ENCODE measurements at places on chromosomes 5 and 9. TPM values are rescaled to one million over a fixed set of nuclear protein-coding genes. Genes with fewer than 3 reads are reported as not detected.

Gene KIF4B
- total RNA-seq: not detected

GRCh38 chr9:76644647-76645250 is 119.5 kb upstream of the PCA3 start:
- no peak for DNase-seq

- peak; percentile 32 for DNase-seq
Observed at GRCh38 chr9:107068581-107068980, 205.6 kb downstream of the ZNF462 start.

GRCh38 chr5:38472541-38472940 is 83.9 kb downstream of the LIFR start:
- no peak for DNase-seq

Gene DOCK2
- 4.9 TPM for total RNA-seq

Gene TMEM38B
- 21.7 TPM for total RNA-seq

Gene TIMD4
- total RNA-seq: 2.5 TPM

DNA sequence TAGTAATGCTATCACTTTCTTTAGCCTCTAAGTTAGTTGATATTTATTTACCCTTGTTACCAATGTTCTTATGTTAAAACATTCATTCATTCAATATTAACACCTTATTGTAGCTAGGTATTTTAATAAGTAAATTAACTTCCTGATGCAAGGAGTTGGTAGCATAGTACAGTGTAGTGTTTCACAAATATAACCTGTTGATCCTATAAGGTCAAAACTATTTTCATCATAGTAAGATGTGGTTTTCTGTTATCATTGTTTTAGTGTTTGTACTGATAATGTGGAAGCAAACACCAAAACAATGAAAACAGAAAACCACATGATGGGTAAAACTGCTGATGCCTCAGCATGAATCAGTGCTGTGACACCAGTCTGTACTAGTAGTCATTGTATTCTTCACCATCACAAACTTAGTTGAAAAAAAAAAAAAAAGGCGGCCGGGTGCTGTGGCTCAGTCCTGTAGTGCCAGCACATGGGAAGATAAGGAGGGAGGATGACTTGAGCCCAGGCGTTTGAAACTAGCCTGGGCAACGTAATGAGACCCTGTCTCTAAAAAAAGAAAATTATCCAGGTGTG is 36.5 kb downstream of the ZCCHC7 start:
- DNase-seq: no peak

Gene LVRN
- total RNA-seq: 0.52 TPM

Gene GABRA6
- not detected for total RNA-seq

Gene PDGFRB
- 14.2 TPM for total RNA-seq

GRCh38 chr9:113620377-113621161 is 157.0 kb downstream of the RGS3 start:
- DNase-seq: peak; percentile 36

DNA sequence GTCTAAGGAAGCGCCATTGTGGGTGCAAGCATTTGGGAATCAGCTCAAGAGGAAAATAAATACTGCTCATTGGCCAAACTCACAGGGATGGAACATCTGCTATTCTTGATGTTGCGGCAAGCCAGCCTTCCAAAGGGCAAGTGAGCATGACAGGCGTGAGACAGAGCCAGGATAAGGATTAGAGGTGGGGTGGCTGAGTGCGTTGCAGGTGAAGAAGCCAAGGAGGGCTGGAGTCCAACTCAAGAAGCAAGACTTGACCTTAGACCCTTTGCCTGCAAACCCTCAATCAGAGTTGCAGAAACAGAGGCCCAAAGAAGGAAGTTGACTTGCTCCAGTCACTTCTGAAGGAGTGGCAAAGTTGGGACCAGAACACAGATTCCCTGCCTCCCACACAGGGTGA is 79.4 kb downstream of the WWC1 start:
- DNase-seq: no peak

Gene ITGA1
- total RNA-seq: 25.2 TPM

GRCh38 chr5:166281433-166281832 is 2010.0 kb upstream of the WWC1 start:
- DNase-seq: no peak

DNA sequence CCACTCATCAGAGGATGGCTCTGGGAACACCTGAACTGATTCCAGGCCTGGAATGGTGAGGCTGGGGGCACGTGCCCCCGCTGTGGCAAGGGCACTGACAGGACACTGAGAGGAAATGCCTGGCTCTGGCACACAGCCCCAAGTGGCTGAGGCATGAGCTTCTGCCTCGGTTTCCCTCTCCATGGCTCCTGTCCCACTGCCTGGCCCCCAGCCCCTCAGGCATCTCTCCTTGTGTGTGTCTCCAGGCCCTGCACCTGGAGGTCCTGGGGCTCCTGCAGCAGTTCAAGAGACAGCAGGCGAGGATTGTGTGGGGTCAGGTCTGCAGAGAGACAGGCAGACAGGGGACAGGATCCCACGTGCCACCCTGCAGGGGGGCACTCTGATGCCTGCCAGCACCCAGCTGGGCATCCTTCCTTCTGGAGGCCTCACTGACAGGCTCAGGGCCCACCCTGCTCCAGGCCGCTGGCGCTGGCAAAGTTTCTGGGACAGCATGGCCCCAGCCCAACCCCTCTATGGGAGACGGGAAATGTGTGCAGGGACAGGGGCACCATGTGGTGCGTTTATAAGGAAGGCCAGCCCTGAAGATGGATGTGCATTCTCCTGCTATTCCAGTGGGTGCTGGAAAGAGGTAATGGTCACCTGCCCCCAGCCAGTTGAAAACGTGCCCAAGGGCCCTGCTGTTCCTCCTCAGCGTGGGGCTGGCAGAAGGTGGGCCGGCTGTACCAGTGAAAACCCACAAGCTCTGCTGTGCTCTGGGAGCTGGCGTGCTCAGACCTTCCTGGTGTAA is 66.0 kb downstream of the RASGEF1C start:
- DNase-seq: no peak

DNA sequence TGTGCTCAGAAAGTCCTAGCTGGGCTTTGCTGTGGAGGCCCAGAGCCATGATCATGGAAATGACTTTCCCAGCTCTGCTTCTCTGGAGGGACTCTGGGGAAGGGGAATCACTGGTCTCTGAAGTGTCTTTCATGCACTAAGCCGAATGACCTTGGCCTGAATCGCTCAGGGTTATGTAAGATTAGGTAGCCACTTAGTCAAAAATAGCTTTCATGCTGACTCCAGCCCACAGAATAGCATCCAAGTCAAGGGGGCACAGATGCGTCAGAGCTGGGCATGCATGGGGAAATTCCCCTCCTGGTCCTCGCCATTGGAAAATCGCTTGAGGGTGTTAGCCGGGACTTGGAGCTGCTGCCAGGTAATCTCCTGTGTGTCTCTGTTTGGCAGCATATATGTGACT is 36.1 kb upstream of the PPARGC1B start:
- DNase-seq: no peak

DNA sequence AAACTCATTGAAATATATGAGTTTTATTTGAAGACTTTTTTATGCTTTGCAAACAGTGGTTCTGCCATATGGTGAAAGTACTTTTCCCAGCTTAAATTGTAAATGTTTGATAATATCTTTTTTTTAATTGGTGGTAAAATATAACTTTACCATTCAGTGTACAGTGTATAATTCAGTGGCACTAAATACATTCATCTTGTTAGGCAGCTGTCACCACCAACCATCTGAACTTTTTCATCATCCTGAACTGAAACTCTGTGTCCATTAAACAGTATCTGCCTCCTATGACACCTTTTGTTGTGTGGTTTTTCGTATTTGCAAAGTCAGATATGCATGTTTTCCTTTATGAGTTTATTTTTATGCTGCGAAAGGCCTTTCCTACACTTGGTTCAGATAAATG is 45.1 kb downstream of the FBXO38 start:
- DNase-seq: no peak

GRCh38 chr9:91417602-91418214 is 5.9 kb downstream of the NFIL3 start:
- DNase-seq: no peak

DNA sequence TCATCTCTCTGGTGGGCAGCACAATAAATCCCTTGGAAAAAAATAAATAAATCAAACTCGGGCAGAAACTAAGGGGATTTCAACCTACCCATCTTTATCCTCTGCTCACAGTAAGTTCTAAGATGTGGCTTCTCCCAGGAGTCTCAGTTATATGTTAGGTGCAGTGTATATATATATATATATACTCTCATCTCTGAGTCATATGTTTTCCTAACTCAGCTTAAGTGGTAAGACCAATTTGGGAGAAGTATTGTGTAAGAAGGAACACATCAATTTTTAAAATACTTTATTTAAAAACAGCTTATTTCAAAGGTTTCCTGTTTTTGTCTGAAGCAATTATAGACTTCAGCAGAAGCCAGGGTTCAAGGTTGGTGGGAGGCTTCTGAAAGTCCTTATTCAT is 20.3 kb upstream of the OSMR start:
- no peak for DNase-seq

DNA sequence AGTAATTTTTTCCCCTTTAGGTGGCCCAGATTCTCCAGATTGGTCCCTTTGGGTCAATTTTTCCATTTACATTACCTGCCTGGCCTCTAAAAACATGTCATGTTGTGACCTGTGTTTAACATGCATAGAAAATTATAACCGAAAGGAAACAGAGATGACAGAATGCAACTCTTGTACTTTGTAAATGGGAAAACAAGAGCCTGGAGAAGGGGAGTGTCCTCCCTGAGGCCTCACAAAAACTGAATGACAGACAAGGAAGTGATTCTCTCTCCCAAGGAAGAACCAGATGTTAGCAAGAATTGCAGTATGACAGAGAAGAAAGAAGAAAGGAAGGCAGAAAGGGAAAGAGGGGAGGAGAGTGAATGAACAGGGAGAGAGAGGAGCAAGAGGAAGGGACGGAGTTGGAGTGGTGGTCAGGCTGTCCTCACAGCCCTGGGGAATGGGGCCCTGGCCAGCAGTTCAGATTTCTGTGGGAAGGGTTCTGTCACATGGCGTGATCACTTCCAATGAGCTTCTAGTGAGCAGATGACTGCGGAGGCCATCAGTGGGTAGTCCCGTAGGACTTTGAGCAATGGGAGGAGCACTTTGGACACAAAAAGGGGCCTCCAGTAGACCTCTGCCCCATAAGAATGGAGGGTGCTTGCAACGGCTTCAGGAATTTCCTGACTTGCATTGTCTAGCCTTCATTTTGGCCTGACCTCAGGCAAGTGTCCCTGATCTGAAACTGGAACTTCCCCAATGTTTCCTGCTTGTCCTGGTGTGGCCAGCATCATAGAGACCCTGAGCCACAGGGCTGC is 31.6 kb downstream of the ABLIM3 start:
- DNase-seq: no peak

DNA sequence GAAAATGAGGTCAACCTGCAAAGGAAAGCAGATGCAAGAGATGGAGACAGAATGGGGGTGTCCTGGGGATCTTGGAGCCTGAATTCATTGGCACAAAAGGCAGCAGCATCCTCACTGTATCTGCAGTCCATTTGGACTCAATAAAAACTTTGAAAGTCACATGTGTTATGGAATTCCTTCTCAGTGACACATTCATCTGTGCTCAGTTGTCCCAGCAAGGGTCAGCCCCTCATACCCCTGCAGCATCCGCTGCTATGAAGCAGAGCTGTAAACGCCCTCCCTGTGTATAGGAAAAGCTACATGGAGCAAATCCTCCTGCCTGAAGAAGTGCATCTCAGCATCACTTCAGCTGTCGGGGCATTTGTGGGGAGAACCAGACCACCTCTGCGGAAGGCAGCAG is 14.5 kb upstream of the RARS1 start:
- DNase-seq: no peak

DNA sequence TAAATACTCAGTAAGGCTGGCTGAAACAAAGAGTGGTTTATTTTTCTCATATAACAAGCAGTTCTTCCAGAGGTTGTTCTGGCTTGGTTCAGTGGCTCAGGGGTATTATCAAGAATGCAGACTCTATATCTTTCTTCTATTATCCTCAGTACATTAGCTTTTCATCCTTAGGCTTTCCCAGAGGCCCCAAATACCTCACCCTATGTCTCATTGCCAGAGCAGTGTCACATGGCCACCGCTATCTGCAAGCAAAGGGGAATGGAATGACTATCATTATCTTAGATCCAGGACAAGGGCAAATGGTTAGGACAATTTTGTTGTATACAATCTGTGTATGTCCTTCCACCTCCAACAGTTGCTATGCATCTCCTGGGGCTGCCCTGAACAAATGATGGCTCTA is 69.0 kb upstream of the SNX2 start:
- DNase-seq: no peak

Gene SVEP1
- 6.5 TPM for total RNA-seq

GRCh38 chr5:37812365-37812764 is 27.5 kb downstream of the GDNF start:
- DNase-seq: no peak

DNA sequence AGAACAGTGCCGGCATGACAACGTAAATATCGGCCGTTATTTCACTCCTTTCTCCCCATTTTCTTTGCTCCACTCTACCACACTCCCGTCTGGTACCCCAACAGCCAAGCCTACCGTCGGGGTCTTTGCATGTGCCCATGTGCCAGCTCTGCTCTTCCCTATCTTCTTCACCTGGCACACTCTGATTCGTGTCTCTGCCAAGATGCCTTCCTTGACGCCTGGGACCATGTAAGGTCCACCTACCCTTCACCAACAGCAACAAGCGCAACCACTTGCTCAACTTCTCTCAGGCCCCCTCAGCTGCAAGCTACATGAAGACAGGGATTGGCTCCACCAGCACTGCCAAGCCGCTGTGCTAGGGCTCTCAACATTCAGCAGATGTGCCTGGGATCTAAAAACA is 4.4 kb downstream of the MGAT1 start:
- no peak for DNase-seq

Gene SLC6A18
- total RNA-seq: not detected

DNA sequence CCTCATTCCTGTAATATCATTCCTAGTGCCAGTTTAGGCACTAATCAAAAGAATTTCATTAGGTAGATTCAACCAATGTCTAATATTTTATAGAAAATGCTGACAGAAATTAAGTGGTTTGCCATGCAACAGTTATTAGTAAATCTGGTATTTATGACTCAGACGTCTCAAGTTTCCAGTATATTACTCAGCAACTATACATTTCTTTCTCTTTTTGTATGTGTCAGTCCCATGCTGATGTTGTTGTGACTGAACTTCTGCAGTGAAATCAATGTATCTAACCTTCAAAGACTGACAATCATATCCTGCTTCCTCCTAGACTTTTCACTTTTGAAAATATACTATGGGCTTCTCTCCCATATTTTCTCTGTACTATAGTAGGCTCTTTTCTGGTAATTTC is 822.5 kb downstream of the NR2F1-AS1 start:
- DNase-seq: no peak

- DNase-seq: no peak
Observed at GRCh38 chr5:5335700-5336264, 86.7 kb upstream of the ICE1 start.

Gene CDH9
- not detected for total RNA-seq

Gene HMGCS1
- 377 TPM for total RNA-seq
